ENCODE measurements at places on chromosomes 3 and 15.
A peak's percentile ranks its signal among the peaks of the same experiment; 100 is the strongest.

DNA sequence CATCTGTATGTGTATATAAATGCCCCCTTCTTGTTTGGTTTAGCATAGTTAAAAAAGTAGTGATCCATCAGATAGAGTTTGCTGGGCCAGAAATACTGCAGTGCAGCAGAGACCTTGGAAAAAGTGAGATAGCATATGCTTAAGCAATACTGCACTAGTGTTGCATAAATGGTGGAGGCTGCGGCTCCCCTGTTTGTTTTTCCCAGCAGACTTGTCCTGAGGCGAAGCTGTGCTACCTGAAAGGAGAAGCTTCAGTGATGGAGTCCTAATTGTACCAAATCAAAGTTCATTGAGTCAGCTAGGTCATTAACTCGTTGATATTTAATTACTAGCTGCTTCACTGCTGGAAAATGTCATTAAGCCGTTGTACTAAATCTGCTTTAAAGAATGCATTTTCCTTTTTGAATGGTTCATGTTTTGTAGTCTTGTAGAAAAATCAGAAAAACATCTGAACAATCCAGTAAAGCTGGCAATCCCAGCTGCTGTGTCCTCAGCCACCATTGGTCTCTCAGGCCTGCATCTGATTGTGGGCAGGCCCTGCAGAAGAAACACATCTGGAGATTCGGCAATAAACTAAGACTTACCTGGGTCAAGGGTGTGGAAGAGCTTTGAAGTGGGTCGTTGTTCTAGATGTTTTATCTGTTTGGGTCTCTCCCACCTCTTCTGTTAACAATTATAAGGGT, 169.6 kb downstream of the B3GALNT1 start:
- no peak for DNase-seq

- DNase-seq: no peak
Observed at GRCh38 chr3:30130391-30130790, 476.0 kb upstream of the TGFBR2 start.

DNA sequence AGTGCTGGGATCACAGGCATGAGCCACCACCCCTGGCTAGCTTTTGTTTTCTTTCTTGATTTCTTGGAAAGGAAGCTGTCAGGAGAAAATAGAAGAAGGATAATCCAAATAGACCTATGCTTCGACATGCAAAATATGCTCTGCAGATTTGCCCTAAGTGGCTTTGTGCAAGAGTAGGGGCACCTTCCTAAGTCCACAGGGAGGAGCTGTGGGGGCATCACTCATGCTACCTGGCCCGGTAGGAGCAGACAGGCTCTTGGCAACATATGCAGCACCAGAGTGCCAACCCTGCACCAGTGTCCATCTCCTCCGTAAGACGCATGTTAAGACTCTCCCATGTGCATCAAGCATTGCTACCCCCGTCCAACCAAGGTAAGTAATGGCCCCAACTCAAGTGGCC, 190.7 kb upstream of the UBE2E1 start:
- no peak for DNase-seq

DNA sequence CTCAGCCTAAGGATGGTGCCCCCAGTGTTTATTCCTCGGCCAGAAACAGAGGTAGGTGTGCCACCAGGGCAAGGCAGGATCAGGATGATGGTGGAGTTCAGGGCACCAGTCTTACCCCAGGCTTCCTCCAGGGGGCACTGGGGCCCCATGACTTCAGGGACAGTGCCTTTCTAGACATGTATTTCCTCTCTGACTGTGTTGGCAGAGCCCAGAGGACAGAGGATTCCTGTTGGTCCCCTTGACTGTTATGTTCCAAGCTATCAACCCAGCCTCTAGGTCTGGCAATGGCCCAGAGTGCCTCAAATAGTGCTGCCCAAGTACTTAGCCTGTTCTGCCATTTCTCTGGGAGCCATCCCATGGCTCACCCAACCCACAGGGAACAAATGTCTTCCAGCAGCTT, 2.8 kb downstream of the HEMK1 start:
- peak; percentile 45 for DNase-seq

DNA sequence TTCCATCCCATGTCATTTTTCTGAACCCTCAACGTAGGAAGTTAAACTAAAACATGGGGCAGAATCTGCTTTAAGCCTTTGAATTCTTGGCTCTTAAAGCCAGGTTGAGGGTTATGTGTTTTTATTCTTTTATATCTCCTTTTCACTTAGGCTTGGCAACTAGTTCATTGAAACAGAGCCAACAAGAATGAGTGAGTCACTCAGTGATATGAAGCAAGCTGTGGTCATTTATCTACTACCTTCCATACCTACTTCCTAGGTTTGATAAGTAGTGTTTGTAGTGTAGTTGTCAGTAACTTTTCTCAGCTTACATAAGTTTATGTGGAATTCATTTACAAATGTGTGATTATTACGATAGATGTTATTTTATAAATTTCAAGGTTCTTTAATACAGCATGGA, 67.4 kb downstream of the SNRPN start:
- DNase-seq: no peak

DNA sequence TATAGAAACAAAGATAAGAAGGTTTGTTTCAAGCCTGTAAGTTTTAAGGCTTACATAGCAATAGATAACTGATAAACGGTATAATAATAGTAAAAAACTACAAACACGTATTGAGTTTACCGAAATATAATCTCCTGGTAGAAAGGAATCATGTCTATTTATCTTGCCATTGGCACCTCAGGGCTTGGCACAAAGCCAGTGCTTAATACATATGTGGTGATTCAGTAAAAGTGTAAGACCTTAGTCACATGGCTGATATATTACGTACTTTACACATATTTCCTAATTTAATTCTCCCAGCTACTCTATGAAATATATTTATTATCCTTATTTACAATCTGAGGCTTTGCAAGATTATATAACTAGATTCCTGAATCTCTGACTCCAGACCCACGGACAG, 32.0 kb upstream of the SLCO3A1 start:
- no peak for DNase-seq
